ENCODE measurements at places on chromosomes 7 and 10.
A peak's percentile ranks its signal among the peaks of the same experiment; 100 is the strongest.

DNA sequence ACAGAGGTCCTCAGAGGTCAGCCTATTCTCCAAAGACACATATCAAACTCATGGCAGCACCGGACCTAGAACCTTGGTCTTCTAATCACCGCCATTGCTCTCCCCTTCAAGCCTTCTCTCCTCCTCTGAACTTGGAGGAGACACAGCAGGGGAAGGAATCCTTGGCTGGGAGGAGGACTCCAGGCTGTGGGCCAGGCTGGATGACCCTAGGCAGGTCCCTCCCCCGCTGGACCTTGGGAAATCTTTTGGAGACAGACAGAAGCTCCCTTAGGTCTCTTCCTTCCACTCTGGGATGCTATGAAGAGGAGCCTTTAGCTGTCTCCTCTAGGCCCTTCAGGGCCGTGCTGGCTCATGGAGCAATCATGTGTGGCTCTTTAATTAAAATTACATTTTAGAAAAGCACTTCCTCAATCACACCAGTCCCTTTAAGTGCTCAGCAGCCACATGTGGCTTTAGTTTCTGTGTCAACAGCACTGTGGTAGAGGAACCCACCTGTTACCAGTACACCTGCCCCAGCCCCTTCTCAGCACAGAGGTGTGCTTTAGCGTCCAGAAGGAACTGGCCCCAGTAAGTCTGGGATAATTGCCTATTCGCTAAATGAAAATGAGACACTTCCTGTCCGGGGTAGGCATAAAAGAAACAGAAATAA is 238.2 kb downstream of the CELF2 start:
- DNase-seq, result no peak

DNA sequence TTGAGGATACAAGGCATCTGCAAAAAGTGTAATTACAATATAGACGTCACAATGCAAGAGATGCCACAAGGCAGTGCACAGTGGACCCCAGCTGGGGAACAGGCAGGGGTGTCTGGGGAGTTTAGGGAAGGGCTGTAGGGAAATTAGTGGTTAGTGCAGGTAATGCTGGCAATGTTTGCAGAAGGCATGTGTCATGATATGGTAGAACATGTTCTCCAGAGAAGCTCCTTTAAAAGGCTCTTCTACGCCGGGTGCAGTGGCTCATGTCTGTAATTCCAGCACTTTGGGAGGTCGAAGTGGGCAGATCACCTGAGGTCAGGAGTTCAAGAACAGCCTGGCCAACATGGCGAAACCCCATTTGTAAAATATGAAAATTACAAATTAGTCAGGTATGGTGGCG is 98.0 kb downstream of the JCAD start:
- no peak for DNase-seq

DNA sequence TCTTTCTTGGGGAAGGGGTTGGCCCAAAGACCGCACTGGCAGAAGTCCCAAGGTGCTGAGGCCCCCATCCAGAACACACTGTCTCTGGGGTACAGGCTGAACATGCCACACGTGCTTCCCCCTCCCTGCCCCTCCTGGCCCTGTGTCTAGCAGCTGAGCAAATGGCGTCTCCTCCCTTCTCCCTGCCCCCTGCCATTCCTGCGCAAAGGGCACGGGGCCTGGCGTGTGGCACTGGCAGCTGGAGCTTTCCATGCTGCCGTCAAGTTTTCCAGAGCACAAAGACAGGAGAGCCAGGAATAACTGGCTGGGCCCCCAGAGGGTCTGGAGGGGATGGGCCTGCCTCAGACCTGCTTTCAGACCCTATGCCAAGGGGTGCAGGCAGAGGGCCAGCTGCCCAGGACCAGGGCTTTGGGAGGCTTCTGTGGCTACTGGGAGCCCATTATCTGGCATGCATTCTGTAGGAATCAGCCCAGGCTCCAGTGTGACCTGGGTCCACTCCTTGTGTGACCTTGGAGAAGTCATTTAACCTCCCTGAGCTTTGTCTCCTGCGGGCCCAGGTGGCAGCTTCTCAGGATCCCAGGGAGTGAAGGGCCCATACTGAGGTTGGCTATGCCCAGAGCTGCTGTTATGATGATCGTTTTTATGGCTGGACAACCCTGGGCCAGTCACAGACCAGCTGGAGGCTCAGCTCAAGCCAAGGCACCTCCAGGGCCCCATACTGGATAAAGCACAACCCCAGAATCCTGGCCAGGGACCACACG is 710 bp upstream of the LDB3 start:
- DNase-seq, result no peak

GRCh38 chr10:23099816-23100215 is 4.4 kb downstream of the MSRB2 start:
- no peak for DNase-seq

GRCh38 chr10:3950676-3951275 is 165.8 kb upstream of the KLF6 start:
- no peak for DNase-seq

DNA sequence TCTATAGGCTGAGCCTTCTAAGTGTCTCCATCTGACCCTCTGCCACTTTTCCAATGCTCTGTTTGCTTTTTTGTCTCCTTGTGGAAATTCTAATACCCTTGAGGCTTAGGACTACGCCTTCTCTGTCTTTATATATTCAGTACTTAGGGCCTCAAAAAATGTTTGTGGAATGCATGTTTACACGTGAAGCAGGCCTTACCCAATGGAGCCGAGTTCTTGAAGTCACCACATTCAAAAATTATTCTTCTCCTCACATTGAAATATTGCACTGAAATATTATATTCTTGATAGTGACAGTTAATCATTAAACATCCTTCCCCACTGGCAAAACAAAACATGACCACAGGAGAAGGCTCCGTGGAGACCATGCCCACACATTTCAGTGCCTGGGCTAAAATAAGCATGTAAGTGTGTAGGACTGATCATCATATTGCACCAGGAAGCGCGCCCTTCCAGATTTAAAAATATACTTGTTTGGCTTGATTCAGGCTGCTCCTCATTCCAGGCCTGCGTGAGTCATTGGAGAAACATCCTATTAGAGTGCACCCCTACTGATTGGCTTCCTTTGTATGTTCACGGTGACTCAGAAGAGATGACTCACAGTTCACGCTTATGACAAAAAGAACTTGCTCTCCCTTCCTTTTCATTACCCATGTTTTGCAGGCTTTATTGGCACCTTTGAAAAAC is 307.4 kb upstream of the AOAH start:
- DNase-seq, result no peak

- DNase-seq, result no peak
These were observed 72.1 kb downstream of the TMEM270 start for GRCh38 chr7:73933091-73933490.

DNA sequence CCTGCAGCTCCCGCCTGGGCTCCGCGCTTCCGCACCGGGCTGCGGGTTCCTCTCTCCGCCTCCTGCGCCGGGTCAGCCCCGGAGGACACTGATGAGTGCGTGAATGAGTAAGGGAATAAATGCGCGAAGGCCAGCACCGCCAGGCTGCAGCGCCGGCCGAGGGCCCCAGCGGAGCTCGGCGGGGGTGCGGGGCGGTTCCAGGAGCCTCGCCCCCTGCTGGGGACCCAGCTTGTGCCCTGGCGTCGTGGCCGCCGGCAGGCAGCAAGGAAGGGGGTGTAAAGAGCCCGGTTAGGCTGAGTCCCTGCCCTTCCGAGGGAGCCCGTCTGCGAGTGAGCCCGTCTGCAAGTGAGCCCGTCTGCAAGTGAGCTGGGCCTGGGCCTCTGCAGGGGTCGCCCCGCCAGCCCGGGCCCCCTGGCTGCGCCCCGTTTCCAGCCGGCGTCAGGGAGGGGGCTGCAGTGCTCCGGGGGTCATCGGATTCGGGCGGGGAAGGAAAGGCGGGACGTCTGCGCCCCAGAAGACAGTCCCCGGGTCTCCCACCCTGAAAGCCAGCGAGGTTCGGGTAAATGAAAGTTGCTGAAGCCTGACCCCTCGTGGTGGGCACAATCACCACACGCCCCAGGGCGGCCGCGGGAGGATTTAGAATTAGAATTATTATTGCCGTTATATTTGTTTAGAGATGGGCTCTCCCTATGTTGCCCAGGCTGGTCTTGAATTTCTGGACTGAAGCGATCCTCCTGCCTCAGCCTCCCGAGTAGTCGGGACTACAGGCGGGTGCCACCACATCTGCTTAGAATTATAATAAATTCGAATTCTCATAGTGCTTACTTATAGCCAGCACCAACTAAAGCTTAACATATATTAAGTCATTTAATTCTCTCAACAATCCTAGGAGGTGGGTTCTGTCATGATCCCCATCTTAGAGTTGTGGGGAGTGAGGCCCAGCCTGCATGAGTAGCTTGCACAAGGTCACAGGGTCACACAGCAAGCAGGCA is 8.6 kb upstream of the CRYGN start:
- DNase-seq, result peak; percentile 47

GRCh38 chr7:125357676-125358455 is 428.2 kb upstream of the POT1 start:
- DNase-seq, result no peak

- DNase-seq, result no peak
These were observed 44.0 kb downstream of the MGMT start for GRCh38 chr10:129511086-129511485.

DNA sequence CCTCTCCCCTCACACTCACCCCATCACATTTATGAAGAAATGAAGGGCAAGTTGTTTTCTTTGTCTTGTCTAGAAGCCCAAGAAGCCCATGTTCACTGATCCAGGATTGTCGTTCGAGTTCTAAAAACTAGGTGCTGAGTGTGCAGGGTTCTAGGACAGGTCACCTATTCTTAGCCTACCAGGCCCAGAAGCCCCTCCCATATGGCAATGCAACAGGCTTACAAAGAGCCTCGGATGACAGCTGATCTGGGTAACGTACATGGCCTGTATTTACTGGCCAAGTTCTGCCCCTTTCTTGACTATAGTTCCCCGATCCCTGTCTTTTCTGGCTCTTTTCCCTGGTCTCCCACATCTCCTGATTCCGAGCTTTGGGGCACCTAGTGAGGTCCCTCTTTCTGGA is 160.9 kb downstream of the FZD1 start:
- DNase-seq, result no peak

- DNase-seq, result peak; percentile 93
These were observed 205.2 kb downstream of the COBL start for GRCh38 chr7:51111241-51111940.

DNA sequence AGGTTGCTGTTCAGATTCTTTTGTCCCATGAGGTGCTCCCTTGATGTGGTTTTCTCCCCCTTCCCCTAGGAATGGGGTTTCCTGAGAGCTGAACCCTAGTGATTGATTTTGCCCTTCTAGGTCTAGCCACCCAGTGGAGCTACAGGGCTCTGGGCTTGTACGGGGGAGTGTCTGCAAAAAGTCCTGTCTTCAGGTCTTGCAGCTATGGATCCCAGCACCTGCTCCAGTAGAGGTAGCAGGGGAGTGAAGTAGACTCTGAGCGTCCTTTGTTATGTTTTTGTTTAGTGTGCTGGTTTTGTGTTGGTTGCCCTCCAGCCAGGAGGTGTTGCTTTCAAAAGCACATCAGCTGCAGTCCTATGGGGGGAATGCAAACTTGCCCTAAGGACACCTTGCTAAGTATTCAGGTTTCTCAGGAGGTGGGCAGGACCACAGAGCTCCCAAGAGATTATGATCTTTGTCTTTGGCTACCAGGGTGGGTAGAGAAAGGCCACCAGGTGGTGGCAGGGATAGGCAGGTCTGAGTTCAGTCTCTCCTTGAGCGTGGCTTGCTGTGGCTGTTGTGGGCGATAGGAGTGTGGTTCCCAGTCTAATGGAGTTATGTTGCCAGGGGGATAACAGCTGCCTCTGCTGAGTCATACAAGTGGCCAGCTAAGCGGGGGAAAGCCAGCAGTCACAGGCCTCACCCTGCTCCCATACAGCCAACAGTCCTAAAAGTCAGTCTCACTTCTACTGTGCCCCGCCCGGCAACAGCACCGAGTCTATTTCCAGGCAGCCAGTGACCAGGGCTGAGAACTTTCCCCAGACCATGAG is 92.4 kb upstream of the JCAD start:
- DNase-seq, result no peak

GRCh38 chr10:130017631-130018022 is 53.6 kb upstream of the EBF3 start:
- DNase-seq, result no peak

GRCh38 chr7:132756484-132756990 is 180.3 kb upstream of the PLXNA4 start:
- DNase-seq, result no peak

All from NCI-H524 (cell line).